GM13976 (cell line): ENCODE measurements at places on chromosomes 1 and 21.

DNA sequence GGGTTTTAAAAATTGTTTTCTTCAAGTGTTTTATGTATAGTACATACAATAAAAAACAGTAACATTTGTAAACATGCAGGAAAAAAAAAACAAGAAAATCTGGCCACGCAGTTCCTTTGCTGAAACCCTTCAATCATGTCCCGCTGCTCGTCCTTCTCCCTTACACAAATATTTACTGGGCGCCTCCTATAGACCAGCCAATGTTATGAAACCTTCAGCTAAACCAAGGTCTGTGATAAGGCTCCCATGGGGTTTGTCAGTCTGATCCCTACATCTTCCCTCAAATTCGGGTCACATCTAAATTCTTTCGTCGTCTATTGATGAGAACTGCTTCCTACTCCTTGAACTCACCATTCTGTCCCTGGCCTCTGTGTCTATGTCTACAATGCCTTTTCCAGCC, 583.9 kb downstream of the SMYD3 start:
- no peak for DNase-seq

- no peak for DNase-seq
Observed at GRCh38 chr1:29292344-29292743, 56.0 kb downstream of the PTPRU start.

- no peak for DNase-seq
Observed at GRCh38 chr1:21857840-21858670, 46.0 kb downstream of the LDLRAD2 start.

- no peak for DNase-seq
Observed at GRCh38 chr1:26373789-26374188, 1.2 kb upstream of the ZNF683 start.

- no peak for DNase-seq
Observed at GRCh38 chr1:54421101-54421504, 14.9 kb upstream of the SSBP3 start.

DNA sequence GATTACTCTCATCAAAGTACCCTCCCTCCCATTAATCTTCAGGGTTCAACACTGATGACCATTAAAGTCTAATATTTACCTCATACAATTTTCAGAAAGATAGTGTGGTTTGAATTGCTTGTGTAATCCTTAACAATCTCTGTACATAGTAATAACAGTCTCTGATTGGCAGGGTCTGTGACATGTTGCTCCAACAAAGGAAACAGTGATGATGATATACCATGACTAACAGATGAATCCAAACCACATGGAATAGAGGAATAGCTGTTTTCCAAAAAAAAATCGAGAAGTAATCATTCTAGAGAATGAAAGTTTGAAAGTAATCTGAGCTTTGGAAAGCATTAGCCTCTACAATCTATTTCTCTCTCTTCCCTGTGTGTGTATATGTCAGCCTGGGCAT, 610.1 kb upstream of the NEGR1 start:
- DNase-seq = no peak

DNA sequence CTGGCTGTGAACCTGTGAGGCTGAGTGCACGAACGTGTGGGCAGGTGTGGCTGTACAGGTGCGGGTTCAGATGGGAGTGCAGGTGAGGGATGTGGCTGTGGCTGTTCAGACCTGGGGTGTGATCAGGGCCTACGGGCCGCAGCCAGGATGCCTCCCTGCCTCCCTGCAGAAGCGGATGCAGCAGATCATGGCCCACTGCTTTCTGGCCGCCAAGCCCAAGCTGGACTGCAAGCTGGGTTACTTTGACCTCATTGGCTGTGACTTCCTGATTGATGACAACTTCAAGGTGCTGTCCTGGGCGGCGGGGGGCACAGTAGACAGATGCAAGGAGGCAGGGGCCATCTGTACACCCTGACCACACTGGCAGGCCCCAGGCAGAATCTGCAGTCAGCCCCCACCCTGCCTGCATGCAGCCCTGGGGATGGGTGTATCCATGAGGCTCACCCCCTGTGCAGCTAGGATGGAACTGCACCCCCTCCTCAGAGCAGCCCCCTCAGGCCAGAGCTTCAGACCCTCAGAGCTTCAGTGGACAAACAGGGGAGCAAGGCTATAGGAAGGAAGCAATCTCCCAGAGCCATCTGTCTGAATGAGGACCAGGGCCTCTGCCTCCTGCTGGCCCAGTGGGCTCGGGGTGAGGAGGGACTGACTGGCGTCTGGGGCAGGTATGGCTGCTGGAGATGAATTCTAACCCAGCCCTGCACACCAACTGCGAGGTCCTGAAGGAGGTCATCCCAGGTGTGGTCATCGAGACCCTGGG, 9.8 kb downstream of the TNFRSF18 start:
- DNase-seq = no peak

- no peak for DNase-seq
Observed at GRCh38 chr1:245232931-245233330, 78.1 kb downstream of the KIF26B start.

DNA sequence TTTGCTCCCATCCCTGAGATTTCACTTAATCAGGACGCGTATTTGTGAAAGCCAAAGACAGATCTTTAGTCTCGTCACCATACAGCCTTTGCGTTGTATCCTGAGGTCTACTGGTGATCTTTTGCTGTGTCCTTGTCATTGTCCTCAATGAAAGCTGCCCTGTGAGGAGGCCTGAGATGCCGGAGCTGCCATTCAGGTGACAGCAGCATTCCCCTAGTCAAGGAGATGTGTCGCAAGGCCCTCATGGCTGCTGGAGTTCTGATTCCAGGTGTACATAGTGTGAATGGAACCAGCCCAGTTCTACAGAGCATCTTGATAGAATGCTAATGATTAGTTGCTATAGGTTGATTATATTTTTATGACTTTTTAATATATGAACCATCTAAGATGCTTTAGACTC, 24.1 kb downstream of the TTF2 start:
- no peak for DNase-seq

- DNase-seq = no peak
Observed at GRCh38 chr1:201060586-201060985, 37.1 kb upstream of the KIF21B start.

DNA sequence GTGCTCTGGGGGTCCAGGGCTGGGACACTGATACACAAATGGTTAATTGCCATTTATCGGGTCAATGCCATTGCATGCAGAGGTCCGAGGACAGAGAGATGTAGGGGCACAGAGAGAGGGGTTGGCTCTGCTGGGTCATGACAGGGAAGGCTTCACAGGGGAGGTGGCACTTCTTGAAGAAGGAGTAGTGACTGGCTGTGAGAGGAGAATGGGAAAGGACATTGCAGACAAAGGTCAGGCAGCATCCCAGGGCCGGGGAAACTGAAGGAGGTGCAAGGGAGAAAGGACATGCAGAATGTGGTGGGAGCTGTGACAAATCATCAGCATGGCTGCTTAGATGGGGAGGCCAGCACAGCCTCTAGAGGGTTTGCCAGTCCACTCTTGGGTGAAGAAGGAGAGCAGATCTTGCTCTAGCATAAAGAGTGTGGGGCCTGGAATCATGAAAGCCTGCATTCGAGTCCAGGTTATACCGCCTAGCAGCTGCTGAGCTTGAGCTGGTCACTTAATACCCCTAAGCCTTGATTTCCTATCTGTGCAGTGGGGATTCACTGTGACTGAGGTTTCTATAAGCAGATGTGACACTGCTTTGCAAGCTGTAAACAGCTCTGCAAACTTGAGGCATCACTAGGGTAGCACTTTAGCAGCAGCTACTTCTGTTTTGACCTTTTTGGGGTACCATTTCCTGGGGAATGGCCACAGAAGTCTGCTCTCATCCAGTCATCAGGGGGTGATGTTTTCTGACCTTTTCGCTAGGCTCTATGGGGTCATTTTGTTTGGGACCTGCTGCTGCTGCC, 59.2 kb upstream of the EPS8L3 start:
- DNase-seq = peak; percentile 29

DNA sequence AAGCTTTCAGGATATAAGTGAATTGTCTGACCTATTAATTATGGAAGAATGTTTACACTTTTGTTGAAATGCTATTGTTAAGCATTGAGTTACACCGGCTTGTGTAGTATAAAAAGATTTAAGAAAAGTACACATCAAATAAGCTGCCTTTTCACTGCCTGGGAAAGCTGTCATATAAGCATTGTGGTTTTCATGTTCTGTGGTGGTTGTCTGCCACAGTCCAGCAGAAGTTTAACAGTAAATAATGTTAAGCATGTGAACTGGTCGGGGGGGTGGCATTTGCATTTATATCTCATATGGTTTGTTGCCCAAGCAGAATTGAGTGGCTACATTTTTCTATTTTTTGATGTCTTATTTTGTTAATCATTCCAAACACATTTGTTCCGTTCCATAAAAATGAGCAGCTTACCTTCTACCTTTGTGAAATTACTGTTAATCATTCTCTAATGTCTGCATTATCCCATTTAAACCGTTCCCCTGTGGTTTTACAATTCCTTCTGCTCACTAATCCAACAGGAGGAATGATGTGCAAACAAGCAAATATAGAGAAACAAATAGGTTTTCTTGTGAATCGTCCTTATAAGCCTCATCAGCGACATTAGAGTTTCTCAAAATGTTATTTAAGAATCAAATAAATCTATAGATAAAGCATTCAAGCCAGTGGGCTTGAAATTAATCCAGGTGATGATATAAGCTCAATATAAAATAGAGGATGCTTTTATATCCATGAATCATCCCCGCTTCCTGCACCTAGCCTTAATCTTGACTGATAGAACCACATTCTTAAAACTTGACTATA, 160.8 kb upstream of the SAMSN1 start:
- DNase-seq = no peak

DNA sequence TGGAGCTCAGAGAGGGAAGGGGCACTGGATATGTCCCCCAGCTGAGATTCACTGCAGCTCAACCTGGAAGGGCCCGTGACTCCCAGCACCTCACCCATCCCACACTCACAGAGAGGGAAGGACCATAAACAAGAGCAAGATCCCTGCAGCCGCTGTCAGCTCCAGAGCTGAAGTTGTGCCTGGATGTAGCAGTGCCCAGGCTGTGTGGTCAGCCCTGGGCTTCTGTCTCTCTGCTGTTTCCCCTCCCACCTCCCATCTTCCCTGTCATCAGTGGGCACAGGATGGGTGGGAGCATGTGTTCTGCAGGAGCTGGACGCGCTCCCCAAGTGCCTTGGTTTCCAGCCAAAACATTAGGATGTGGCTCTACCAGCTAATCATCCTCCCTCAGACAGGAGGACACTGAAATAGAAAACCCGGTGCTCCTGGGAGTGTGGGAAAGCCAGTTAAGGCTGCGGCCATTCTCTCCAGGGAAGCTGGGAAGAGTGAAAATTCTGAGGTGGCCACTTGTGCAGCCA, 282.7 kb downstream of the NPHP4 start:
- no peak for DNase-seq

GRCh38 chr1:210456731-210457255, 128.1 kb downstream of the HHAT start:
- DNase-seq = no peak

DNA sequence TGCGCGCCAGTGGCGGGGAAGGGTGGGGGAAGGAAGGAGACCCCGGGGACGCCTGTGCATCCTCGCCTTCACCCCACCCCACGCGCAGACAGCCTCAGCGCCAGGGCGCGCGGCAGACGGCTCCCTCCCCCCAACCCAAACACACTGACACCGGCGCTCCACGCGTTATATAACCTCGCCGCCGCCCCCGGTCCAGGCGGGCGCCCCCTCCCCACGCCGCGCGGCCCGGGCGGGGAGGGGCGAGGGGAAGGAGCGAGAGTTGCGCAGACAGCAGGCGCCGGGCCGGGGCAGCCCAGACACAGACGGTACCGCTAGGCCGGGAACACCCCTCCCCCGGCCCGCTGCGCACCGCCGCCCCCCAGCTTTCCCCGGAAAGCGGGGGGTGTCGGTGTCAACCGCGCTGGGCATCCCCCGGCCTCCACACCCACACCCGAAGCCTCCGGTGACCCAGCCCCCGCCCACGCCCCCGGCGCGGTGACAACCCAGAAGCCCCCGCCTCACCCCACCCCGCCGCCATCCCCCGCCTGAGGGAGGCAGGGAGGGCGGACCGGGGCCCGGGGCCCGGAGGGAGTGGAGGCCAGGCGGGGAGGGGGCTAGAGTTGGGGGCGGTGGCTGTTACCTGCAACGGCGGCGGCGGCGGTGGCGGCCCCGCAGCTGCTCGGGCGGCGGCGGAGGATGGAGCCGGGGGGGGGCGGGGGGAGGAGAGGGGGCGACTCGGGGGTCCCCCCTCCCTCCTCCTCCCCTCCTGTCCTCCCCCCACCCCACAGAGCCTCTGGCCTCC, 432 bp downstream of the AKT3 start:
- DNase-seq = peak; percentile 48

DNA sequence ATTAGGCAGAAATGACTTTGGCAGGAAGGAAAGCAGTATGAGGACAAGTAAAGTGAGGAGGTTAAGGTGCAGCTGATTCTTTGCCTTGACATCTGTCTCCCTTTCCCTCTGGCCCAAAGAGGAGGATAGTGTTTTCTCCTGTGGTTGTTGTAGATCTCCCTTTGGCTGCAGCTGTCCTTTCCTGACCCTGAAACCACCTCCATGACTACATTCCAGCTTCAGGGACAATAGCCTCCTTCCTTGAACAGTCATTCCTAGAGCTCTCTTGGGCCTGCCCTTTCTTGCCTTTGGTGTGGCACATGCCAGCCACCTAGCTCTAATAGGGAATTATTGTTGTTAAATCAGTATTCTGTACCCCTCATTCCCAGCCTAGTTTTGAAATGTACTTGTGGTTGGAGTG, 6.2 kb downstream of the ZMYM1 start:
- DNase-seq = no peak

DNA sequence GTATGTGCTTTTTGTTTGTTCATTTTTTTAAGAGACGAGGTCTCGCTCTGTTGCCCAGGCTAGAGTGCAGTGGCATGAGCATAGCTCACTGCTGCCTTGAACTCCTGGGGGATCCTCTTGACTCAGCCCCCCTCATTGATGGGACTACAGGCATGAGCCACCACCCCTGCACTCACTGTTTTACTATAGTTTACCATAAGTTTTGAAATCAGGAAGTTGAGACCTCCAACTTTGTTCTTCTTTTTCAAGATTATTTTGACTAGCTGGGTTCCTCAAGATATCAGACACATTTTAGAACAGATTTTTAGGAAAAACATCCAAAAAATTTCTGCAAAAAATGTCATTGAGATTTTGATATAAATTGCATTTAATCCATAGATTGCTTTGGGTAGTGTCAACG, 120.4 kb upstream of the FGGY start:
- no peak for DNase-seq

- DNase-seq = no peak
Observed at GRCh38 chr1:243526180-243526579, 270.3 kb downstream of the SDCCAG8 start.

- DNase-seq = no peak
Observed at GRCh38 chr1:211676106-211676583, 724 bp upstream of the NEK2 start.

DNA sequence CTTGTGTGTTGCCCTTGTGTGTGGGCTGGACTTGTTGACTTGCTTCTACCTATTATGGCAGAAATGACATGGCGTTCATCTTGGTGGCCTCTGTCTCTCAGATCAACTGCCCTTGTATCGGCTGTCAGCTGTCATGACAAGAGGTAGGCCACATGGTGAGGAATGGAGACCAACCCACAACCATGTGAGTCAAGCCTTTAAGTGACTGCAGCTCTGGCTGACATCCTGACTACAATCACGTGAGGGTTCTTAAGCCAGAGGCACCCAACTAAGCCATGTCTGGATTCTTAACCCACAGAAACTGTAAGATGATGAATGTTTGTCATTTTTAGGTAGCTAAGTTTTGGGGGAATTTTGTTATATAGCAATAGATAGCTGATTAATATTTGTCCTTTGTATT, 82.1 kb downstream of the KCND3 start:
- no peak for DNase-seq
